Activated CD8-positive, alpha-beta memory T cell treated with anti-CD3 and anti-CD28 coated beads for 48 hours (primary cell): ENCODE measurements at places on chromosomes 7 and 10.

DNA sequence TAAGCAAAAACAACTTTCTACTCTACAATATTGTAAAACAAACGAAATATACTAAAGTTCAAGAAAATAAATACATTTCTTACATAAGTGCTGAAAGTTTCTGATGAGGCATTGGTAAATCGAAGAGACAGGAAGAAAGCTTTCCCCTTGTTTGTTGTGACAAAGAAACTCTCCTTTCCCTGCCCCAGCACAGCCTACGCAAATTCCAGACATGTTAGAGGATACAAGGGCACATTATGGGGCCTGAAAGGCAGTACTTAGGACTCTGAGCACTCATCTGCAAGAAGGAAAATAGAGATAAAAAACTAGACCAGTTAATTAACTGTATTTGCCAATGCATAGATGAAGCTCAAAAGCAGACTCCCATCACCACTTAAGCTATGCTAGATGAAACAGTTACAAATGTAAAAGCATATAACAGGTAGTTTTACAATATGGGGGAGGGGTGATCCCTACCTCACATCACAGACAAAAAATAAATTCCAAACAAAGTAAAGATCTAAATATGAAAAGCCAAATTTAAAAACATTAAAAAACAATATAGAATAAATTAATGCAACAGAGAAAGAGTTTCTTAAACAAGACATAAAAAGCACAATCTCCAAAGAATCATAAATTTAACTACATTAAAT is 21.8 kb downstream of the ARHGAP19 start:
- DNase-seq: no peak

- DNase-seq: no peak
These were observed 10.2 kb upstream of the IL2RA start for GRCh38 chr10:6072215-6072934.

GRCh38 chr10:50286517-50286916 is 35.2 kb upstream of the ASAH2 start:
- DNase-seq: no peak

DNA sequence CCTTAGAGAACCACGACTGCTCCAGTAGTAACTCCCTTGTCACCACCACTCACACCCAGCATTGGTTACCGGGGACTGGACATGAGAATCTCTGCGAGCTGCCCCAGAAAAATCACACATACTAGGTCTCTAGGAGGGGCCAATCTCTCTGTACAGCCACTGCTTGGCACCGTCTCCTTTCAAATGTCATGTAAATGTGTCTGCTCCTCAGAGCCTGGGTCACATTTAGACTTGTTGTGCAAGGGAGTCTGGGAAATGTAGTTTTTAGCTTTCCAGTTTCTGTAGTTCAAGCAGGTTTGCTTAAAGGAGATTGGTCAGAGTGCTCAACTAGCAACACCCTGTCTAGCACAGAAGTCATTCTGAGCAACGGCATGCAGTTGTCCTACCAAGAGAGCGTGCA is 60.0 kb downstream of the CHN2 start:
- DNase-seq: no peak
